GOT3 (cell line): ENCODE measurements at places on chromosomes 1 and 21.

- DNase-seq = no peak
Observed at GRCh38 chr1:65512383-65512782, 91.9 kb downstream of the LEPR start.

DNA sequence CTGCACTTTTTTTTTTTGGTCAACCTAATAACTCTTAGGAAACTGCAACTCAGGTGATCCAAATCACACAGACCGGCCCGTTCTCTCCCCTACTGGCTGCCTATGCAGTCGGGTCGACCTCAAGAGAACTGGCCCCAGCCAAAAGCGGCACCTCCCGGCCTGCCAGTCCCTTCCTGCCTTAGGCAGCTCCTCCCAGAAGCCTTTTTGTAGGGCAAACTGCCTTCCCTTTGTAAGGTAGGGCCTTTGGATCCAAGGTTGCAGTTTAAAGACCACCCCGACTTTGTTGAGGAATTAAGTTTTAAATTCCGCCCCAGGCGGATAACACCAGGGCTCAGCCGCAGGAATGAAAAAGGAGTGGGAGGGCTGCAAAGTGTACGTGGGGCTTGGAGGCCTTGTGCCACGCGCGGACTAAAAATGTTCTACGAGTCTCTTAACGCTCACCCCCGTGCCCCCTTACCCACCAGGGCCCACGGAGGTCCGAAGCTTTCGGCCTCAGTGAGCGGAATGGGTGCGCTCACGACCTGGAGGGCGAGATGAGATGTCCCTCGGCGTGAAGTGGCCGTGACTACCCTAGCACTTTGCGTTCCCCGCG lies 642 bp upstream of the ST3GAL3 start:
- no peak for DNase-seq

DNA sequence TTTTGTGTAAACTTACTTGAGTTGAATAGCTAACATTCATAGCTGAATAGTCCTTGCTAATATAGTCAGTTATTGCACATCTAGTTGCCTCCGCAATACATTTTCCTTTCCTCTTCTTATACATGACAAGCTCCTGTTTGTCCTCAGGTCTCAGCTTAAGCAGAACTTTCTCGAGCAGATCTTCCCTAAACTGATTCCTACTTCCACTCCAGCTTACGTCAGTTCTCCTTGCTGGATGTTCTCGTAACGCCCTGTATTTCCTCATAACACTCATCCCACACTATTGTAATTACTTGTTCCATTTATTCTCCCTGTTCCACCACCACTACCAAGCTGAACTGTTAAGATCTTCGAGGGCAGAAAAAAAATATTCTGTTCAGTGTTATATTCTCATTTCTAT lies 15.1 kb upstream of the OMA1 start:
- no peak for DNase-seq

GRCh38 chr1:61132176-61132638 lies 49.8 kb downstream of the NFIA start:
- no peak for DNase-seq

DNA sequence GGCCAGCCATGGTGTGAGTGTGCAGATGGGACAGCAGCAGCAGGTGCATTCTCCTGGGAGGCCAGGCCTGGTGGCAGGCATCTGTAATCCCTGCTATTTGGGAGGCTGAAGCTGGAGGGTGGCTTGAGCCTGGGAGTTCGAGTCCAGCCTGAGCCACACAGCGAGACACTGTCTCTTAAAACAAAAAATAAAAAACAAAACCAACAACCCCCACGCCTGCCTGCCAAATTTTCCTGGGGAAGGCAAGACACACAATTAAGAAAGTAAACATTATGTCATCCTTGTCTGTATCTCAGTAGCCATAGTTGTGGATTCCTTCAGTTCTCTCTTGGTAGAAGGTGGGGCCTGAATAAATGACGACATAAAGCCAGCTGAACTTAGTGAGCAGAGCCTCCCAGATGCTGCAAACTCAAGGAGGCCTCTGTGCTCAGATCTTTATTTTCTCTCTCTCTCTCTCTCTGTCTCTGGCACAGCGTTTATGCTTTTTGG lies 57.6 kb upstream of the CD34 start:
- DNase-seq = no peak

GRCh38 chr1:2304921-2305681 lies 77.0 kb downstream of the SKI start:
- DNase-seq = no peak

- no peak for DNase-seq
Observed at GRCh38 chr1:58465825-58466629, 80.5 kb downstream of the OMA1 start.

DNA sequence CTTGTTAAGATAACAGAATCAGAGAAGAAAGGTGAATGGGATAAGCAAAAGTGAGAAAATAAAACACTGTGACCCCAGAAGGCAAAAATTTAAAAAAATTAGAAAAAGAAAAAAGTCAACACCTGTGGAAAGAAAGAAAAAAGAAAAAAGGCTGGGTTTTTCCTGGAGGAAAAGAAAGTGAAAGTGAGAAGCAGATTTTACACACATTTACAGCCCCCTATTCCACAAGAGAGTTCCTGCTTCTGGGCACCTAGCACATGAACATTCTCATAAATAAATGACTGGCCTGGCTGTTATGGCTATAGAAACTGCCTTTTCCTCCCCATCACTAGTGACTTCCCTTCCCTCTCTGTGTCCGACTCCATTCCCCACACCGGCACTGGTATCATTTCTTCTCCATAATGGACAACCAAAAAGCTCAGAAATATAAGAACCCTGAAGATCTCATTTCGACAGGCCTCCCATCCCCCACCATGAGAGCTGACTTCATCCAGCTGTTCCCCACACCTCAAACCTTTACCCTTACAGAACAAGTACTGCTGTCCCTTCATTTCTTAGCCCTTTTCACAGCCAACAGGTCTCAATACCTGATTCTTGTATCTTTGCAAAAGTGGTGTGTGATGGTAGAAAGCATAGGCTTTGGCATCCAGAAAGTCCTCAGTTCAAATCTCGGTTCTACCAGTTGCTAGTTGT lies 12.6 kb downstream of the MTF1 start:
- no peak for DNase-seq

DNA sequence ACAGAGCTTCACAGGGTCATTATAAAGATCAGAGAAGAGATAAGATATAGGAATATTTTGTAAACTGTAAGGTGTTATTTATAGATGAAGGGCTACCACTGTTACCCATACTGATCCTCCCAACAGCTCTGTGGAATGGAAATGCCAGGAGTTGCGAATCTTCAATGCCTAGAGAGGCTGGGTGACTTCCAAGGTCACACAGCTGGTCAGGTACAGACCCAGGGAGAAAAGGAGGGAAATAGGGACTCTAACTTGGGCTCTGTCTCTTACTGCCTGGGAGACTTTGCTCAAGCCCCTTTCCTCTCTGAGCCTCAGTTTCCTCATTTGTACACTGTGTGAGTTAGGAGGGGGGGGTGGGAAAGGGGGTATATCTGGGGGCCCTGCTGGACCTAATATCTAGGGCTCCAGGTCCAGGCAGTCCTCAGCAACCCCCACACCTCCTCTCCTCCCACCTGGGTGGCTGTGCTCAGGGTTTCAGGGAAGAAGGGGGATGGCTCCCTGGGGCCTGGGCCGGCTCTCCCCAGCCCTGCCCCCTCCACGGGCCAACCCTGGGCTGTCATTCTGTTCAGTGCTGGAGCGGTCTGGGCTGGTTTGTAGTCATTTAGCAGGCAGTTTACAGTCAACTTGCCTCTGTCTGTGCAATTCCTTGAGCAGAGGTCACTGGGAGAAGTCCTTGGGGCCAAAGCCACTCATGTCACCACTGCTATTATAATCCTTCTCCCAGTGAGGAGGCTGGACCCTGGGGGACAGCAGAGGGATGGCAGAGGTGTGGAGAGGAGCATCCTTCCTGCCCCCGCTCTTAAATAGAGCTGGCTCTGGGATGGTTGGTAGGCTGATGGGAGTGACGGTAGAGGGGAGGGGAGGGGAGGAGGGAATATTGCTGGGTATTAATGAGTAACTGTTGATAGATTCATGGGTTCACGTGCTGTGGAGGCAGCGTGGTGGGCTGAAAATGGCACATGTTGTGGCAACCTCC lies 1.7 kb downstream of the BSND start:
- no peak for DNase-seq

DNA sequence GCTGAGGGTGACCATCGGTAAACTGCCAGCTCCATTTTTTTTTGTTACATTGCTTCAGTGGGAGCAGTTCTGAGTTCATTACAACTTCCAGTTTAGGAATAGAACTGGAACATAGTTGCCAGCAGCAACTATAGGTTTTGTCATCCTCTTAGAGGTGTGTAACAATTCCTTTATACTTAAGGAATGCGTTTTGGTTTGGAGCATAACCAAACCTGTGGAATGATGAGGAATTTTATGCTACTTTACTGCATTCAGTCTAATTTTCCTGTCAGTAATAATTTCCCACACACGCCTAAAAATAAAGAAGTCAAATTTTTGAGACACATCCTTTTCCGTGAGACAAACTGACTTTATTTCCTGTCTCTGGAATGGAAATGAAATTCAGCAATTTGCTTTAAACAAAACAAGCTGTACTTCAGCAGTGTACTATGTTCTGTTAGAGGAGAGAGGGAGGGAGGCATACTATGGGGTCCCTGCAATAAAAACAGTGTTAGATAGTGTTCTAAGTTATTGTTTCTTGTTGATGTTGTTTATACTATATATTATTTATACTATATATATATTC lies 4.8 kb upstream of the AMPD1 start:
- no peak for DNase-seq

DNA sequence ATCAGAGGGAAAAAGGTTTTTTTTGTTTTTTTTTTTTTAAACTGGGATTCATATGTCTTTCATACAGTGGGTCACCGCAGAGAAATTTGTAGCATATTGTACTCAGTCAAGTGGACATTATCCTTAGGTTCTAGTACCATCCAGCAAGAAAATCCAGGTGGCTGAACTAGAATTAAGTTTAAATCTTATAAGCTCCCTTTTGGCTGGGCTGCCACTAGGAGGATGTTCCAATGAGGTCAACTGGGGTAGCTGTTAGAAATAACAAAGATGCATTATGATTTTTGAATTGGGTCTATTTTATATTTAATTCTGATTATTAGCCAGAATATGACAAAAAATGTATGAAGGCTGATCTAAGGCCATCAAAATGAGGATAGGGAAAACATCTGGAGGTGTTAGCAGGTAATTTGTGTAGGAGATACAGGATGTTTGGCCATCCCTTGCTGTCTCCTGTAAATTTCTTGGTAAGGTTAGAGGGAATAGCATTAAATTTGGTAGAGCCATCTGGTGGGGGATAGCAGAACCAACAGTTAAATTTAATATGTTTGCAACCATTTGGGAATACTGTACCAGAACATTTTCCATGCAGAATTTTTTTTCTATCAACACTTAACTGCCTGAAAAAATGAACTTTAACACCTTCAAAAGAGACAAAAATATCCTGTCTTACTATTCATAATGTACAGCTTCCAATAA lies 568.5 kb upstream of the B3GALT2 start:
- no peak for DNase-seq

- DNase-seq = no peak
Observed at GRCh38 chr1:25458541-25459298, 28.0 kb downstream of the MACO1 start.

GRCh38 chr1:94579876-94580294 lies 38.3 kb upstream of the F3 start:
- no peak for DNase-seq

- DNase-seq = no peak
Observed at GRCh38 chr21:32894321-32894720, 122.8 kb upstream of the PAXBP1 start.

DNA sequence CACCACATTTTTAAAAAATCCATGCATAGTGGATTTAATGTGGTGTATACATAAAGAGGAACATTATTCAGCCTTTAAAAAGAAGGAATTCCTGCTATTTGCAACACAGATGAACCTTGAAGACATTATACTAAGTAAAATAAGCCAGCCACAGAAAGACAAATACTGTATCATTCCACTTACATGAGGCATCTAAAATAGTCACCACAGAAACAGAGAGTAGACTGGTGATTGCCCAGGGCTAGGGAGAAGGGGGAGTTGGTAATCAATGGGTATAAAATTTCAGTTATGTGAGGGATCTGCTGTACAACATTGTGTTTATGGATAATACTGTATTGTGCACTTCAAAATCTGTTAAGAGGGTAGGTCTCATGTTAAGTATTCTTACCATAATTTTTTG lies 10.0 kb downstream of the FAM163A start:
- DNase-seq = no peak

DNA sequence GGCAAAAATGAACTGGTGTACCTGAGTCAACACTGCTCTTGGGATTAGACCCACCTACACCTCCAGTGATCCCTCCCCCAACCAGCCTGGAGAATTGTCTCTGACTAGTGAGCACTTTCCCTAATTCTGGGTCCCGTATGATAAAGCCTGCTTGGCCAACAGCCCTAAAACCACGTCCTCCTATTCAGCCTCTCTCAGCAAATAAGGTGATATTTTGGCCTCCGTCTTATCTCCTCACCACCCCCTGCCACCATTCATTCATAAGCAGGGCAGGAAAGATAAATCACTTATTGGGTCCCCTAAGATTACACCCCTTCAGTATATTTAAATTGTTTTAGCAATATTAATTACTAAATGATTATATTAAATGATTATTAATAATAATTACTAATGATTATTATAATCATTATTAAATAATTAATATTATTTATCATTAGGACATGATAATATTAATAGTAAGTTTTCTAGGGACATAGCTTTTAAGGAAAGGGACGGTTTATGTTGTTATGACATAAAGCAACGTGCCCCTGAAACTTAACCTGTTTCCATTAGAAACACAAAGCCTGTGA lies 108.0 kb downstream of the DUSP10 start:
- DNase-seq = no peak

- DNase-seq = no peak
Observed at GRCh38 chr1:37006132-37006868, 28.0 kb downstream of the GRIK3 start.

DNA sequence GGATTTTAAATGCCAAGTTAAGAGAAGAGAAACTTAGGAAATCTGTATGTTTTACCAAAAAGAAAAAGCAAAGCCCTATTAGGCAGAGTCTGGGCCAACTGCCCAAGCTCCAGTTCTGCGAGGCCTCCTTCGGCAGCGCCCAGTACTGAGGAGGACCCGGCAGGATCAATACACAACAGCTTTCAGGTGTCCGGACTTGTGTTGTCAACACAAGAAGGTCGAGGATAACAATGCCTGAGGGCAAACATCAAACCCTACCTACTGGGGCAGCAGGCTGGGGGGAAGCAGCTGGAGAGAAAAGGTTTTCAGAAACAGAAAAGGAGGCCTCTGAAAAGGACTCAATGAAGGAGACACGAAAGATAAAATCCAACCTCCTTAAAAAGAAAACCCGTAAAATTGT lies 98.1 kb upstream of the GJB5 start:
- DNase-seq = no peak

DNA sequence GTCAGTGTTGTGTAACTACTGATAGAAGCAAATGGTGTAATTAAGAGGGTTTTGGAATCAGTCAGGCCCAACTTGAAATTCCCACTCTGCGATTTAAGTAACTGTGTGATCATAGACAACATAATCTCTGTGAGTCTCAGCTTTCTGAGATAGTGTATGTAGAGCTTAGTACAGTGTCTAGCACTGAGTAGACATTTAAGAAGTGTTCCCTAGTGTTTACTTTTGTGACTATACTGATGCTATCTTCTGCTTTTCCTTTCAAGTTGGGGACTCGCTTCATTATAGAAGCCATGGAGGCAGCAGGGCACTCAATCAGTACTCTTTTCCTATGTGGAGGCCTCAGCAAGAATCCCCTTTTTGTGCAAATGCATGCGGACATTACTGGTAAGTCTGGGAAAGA lies 147.7 kb upstream of the HOOK1 start:
- DNase-seq = no peak
